ENCODE measurements at places on chromosomes 13 and 19. TPM values are rescaled to one million over a fixed set of nuclear protein-coding genes. Genes with fewer than 3 reads are reported as not detected.

The LHB gene
- not detected for total RNA-seq

The FFAR3 gene
- total RNA-seq: 1.4 TPM

GRCh38 chr13:91134803-91135184 lies 212.7 kb upstream of the MIR17HG start:
- DNase-seq: no peak

DNA sequence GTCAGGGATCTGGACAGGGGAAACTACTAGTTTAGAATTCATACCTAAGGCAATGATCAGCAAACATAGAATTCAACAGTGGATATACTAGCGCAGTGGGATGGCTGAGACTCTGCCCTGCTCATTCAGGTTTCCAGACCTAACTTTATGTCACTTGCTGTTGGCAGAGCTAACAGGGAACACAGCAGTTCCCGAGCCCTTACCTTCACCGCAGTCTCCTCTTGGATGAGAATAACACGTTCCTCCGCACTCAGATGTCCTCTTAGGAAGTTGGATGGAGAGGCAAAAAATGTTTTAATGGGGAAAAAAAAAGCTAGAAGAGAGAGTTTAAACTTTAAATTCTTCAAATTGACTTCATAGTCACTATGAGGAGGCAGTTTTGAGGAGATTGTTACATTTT lies 159.7 kb upstream of the FREM2 start:
- no peak for DNase-seq

GRCh38 chr19:32450217-32450616 lies 44.6 kb downstream of the DPY19L3 start:
- no peak for DNase-seq

The ZNF132 gene
- 3.1 TPM for total RNA-seq

GRCh38 chr13:43551897-43552456 lies 234.8 kb downstream of the ENOX1 start:
- no peak for DNase-seq

- no peak for DNase-seq
Observed at GRCh38 chr13:110885516-110885915, 29.4 kb downstream of the ANKRD10 start.

- no peak for DNase-seq
Observed at GRCh38 chr13:79724348-79725103, 243.6 kb downstream of the NDFIP2 start.

The OVOL3 gene
- not detected for total RNA-seq

The CYP2A7 gene
- not detected for total RNA-seq

DNA sequence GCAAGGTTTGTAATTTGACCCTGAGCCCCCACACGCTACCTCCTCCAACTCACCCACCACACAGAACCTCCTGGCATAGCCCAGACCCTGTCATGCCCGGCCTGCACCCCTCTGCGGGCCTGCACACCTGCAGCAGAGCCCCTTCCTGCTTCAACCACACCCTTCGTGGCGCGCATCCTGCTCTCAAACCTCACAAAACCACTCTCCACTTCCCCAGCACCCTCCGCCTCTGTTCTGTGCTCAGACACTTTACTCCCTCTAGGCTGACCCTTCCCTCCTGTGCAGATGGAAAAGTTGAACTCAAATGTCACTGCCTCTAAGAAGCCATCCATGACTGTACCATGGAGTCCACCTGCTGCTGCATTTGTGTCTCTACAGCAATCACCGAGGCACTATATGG lies 28.5 kb downstream of the FAAP24 start:
- DNase-seq: no peak

The CPAMD8 gene
- total RNA-seq: 0.19 TPM

GRCh38 chr13:51697855-51698254 lies 106.1 kb downstream of the DHRS12 start:
- no peak for DNase-seq

- no peak for DNase-seq
Observed at GRCh38 chr13:114058051-114058867, 74.2 kb downstream of the RASA3 start.

- DNase-seq: no peak
Observed at GRCh38 chr19:47021536-47022139, 2.0 kb downstream of the NPAS1 start.

DNA sequence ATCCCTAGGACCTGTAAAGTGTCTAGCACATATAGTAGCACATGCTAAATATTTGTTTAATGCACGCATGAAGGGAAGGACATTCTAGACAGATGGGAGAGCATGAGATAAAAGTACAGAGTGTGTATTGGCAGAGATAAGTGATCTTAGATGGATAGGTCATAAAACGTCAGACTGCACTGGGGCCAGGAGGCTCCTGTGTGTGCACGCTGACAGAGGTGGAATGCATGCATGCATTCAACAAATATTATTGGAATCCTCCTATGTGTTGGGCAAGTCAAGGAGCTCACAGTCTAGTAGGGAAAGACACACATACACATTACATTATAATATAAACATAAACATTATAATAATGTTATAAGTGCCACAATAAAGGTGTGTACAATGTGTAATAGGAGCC lies 73.3 kb downstream of the FGF9 start:
- no peak for DNase-seq

DNA sequence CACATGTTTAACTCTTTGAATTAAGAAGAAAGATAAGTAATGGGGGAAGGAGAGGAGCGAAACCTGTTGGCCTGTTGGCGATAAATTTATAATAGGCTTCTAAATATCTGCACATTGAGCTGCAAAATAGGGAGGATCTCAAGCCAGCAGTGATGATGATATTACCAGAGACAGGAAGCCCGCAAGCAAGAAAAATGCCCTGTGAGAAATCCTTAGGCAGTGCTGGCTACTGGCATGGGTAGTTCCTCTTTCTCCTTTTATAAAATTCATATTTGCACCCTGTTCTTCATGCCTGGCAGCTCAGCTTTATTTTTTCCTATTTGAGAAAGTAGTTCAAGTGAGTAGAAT lies 858 bp upstream of the USP12 start:
- no peak for DNase-seq

- no peak for DNase-seq
Observed at GRCh38 chr13:106472621-106473020, 62.8 kb downstream of the EFNB2 start.

DNA sequence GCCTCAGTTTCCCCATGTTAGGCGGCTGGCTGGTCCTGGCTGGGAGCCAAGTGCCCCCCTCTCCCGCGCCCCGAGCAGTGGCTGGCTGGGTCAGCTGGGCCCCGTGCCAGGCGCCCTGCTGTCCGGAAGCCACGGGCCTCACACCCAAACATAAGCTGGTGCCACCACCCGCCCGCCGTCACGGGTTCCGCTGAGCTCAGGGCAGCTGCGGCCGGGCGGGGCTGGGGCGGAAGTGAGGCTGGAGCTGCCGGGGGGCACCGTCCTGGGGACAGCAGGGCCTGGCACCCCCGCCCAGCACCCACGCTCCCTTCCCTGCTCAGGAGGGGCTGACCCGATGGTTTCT lies 19.3 kb downstream of the HCN2 start:
- no peak for DNase-seq

DNA sequence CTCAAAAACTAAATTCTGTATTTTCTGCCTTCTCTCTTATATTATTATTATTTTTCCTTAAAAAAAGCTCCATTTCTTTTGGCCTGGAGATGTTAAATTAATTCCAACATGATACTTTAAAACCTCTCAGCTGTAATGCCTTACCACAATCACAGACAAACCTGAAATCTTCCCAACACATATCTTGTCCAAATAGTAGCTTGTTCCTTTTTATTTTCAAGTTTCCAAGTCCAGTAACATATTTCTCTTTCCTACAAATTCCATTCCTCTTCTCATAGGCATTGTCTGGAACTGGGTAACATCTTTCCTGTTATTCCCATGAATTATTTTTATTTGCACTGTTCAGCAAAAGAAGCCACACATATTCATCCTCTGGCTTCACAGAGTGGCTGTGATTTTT lies 137.0 kb downstream of the SLITRK6 start:
- no peak for DNase-seq

DNA sequence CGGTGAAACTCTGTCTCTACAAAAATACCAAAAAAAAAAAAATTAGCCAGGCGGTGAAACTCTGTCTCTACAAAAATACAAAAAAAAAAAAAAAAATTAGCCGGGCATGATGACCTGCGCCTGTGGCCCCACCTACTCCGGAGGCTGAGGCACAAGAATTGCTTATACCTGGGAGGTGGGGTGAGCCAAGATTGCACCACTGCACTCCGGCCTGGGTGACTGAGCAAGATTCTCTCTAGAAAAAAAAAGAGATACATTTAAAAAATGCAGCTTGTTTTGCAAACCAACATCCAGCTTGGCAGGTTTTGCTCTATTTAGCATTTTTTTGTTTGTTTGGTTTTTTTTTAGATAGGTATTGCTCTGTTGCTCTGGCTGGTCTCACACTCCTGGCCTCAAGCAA lies 6.7 kb upstream of the PGPEP1 start:
- DNase-seq: no peak

DNA sequence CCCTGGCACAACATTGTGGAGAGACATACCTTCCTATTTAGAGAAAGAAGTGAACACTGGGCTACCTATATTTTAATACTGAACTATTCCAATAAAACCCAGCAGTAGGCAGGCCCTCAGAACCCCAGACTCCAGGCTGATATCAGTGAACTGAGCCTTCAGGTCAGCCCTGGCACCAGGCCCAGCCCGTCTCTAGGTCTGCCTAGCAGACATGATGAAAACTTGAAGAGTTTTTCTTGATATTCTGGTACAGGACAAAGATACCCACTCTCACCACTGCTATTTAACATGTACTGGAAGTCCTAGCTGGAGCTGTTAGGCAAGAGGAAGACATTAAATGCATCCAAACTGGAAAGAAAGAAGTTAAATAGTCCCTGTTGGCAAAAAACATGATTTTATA lies 396.6 kb upstream of the SPRY2 start:
- DNase-seq: no peak

DNA sequence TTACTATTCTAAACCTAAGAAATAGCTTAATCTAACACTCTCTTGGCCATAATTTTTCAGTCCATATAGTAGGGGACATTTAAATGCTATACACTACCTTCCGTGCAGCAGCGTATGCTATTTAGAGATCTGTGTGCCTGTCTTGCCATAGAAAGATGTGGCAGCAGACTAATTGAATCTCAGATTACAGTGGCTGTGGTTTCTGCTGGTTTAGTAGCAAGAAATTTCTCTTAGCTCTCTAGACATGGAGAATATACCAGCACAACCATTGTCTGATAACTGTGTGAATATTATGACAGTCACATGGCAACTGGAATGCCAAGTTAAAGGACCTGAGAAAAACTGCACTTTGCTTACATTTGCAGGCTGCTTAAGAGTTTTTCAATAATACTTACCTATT lies 672.4 kb upstream of the MIR17HG start:
- no peak for DNase-seq

DNA sequence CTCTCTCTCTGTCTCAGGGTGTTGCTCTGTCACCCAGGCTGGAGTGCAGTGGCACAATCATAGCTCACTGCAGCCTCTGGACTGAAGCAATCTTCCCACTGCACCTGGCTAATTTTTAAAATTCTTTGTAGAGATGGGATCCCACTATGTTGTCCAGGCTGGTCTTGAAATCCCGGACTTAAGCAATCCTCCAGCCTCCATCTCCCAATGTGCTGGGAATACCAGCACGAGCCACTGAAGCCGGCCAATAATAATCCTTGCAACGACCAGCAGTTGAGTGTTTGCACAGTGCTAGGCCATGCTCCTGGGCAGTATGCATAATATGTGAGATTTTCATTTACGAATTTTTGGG lies 640 bp upstream of the EPOR start:
- DNase-seq: no peak

All from activated naive CD4-positive, alpha-beta T cell treated with anti-CD3 and anti-CD28 coated beads, Interleukin-2, amount 50 U/mL, for 72 hours (primary cell).